Gastroesophageal sphincter (tissue), 4 donors: ENCODE measurements at places on chromosomes 12 and 14. TPM values are rescaled to one million over a fixed set of nuclear protein-coding genes. Genes with fewer than 3 reads are reported as not detected.
A peak's percentile ranks its signal among the peaks of the same experiment; 100 is the strongest.

DNA sequence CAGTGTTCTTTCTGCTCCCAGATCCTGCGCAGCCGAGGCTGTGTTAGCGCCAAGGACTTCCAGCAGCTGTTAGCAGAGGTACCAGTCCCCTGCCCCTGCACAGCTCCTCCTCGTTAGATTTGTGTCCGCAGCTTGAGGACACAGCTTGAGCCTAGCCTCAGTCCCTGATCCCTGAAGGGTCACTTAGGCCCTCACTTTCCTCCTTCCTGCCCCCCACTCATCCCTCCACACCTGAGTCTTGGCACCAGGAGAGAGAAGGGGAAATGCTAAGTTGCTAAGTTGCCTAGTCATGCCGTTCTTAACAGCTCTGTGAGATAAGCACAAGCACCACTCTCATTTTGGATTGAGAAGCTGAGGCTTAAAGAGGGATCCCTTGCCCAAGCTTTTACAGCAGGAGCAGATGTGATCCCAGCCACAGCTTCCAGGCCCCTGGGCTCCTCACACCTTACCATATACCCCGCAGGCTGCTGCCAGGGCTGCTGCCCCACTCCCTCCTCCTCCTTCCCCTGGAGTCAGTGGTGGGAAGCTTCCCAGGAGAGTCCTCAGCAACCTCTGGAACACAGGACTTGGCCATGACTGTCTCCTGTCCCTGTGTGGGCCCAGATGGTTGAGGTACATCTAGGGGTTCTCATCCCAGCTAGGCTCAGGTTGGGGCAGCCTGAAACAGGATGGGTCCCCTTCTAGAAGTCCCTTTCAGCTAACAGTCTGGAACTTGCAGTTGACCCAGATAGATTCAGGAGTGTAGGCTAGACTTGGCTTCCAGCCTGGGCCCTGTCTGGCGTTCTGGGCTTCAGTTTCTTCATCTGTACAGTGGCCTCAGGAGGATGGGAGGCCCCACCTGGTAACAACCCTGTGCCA is 975 bp downstream of the OGFOD2 start:
- no peak for ATAC-seq

Gene GTF2A1
- total RNA-seq, result 28.0 TPM

Gene IAPP
- not detected for total RNA-seq

DNA sequence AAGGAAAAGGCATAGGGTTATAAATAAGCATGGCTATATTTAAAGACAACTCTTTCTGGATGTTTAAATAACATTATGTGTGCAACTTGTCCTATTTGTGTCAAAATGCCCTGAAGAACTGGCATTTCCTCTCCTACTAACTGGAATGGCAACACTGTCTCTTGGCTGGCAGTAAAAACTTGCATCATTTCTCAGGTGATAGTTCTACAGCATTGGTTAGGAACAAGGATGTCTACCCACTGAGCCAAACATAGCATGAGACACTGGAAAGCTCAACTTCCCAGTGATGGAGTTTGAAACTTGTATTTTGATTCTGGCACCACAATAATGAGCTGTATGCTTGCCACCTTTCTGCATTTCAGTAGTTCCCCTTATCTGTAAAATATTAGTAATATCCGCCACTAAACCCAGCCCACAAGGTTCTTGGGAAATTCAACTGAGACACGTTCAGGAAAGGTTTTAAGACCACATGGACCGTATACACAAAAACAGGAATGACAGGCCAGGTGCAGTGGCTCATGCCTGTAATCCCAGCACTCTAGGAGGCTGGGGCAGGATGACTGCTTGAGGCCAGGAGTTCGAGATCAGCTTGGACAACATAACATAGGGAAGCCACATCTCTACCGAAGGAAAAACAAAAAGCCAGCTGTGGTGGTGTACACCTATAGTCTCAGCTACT is 5.1 kb downstream of the SLC38A2 start:
- no peak for ATAC-seq

- no peak for ATAC-seq
Measured at GRCh38 chr12:15522574-15523187, 200.4 kb downstream of the PTPRO start.

GRCh38 chr12:15550793-15551192 is 228.5 kb downstream of the PTPRO start:
- no peak for ATAC-seq

- peak; percentile 29 for ATAC-seq
Measured at GRCh38 chr12:21656905-21657325, 727 bp downstream of the LDHB start.

- ATAC-seq, result no peak
Measured at GRCh38 chr12:126761420-126761819, 1505.5 kb upstream of the TMEM132C start.

Gene FBXO21
- 81.8 TPM for total RNA-seq

DNA sequence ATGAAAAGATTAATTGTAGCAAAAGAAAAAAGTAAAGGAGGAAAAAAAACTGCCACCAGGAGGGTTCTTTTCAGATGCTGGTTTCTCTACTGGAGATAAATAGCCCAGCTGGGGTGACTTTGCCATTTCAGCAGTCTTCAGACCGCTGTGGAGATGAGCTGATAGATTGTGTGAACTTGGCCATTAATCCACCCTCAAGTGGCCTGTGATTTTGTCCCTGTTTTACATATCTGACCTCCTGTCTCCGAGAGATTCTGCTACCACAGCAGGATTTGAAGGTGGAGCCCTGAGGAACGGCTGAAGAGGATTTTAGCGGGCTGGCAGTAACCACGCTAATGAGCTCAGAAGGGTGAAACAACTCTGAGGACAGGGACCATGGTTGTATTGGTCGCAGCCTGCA is 72.7 kb downstream of the WSCD2 start:
- ATAC-seq, result no peak

GRCh38 chr12:117069101-117069797 is 30.0 kb downstream of the TESC start:
- no peak for ATAC-seq

Gene ADAMTS20
- total RNA-seq, result not detected

Gene SYCP3
- total RNA-seq, result not detected

- no peak for ATAC-seq
Measured at GRCh38 chr14:53861781-53862180, 94.8 kb downstream of the BMP4 start.

GRCh38 chr14:100543471-100544455 is 43.5 kb downstream of the BEGAIN start:
- ATAC-seq, result no peak

GRCh38 chr14:30632730-30633129 is 10.6 kb downstream of the SCFD1 start:
- no peak for ATAC-seq

GRCh38 chr12:40693207-40693821 is 1.1 kb downstream of the CNTN1 start:
- ATAC-seq, result peak; percentile 61

GRCh38 chr12:106082216-106083175 is 56.3 kb downstream of the NUAK1 start:
- ATAC-seq, result no peak
